Naive thymus-derived CD4-positive, alpha-beta T cell (primary cell): ENCODE measurements at places on chromosomes 7 and 10.

DNA sequence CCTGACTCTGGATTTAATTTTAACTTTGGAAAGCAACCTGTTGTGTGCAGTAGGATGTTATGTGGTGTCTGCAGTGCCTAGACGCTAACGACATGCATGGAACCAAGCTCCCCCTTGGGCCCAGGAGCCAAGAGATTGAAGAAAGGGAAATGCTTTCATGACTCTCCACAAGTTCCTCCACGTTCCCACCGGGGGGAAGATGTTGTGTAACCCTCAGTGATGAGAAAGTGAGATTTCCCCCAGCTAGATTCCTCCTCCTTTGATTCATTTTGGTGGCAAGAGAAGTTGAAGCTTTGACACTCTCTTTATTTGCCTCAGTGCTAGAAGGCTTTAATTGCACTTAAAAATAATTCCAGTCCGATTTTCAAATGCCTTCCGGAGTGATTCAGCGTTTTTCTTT lies 157.9 kb upstream of the INSYN2A start:
- no peak for DNase-seq

DNA sequence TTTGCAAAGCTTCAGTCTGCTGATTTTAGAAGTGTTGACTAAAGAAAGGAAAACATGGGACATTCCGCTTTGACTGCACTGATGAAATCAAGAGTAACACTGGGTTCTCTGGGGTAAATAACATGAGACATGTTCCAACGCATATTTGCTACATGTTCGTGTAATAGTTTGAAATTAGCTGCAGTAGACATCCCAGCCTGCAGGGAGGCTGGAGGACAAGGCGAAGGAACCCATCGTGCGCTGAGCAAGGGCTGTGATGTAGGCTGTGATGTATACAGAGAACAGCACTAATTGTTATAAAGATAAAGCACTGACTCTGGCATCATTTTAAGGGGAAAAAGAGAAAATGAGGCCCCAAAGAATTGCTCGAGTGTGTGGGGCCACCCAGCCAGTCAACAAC lies 40.3 kb downstream of the SFMBT2 start:
- DNase-seq, result no peak

DNA sequence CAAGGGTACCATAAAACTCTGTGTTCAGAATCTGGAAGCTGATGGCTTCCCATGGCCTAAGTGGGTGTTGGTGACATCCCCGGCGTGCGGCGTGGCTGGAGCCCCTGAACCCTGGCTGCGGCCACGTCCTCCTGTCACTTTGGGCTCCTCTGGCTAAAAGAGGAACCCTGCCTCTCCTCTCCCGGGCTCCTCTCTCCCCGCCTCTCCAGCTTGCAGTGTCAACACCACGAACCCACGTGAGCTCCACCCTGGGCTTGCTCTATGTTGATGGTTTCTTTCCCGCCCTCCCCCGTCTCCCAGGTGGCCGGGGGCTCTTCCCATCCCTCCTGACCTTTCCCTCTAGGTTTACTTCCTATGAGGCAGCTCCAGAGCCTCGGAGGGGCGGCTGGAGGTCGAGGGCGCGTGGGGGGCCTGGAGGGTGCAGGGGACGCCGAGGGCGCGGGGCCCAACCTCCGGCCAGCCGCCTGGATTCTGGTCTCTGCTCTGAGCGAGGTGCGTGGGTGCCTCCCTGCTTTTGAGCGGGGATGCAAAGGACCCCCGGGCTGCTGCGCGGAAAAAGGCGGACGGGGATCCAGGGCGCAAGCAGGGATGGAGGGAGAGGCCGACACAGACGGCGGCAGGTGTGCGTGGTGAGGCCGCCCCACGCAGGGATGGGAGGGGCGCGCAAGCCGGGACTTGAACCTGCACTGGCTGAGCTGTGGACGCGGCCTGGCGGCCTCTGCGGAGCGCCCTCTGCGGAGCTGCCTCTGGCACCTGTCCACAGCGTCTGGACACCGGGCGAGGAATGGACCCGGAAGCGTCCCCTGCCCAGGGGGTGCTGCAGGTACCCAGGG lies 115.5 kb upstream of the DIP2C start:
- no peak for DNase-seq

GRCh38 chr10:122299423-122300075 lies 28.5 kb downstream of the BTBD16 start:
- DNase-seq, result no peak

DNA sequence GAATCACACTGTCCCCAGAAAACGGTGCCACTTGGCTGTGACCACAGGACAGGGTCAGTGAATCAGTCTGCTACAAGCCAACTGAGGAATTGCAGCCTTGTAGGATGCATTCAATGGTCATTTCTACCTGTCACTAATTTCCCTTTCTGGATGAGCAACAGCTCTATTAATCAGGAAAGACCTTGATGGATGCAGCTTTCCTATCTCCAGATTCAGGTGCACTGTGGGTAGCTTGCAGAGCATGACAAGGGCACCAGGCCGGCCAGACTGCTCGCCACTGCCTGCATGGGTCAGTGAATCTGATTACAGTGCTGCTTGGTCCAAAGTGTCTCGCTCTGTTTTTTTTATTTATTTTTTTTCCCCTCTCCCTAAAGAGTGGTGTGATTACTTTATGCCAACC lies 506.8 kb upstream of the AUTS2 start:
- DNase-seq, result no peak

DNA sequence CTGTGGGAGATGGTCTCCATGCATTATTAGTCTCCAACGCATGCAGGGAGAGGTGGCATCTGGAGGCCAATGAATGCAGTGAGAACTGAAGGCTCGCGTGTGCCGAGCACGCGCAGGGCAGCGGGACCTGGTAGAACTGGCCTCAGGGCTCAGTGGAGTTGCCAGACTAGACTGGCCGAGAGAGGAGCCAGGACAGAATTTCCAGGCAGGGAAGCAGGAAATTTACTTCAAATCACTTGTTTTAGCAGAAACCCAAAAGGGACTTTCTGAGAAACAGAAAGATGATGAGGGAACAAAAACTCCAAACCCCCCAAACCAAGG lies 311.0 kb upstream of the IMMP2L start:
- no peak for DNase-seq

GRCh38 chr10:117275121-117275520 lies 34.2 kb downstream of the SLC18A2 start:
- no peak for DNase-seq

DNA sequence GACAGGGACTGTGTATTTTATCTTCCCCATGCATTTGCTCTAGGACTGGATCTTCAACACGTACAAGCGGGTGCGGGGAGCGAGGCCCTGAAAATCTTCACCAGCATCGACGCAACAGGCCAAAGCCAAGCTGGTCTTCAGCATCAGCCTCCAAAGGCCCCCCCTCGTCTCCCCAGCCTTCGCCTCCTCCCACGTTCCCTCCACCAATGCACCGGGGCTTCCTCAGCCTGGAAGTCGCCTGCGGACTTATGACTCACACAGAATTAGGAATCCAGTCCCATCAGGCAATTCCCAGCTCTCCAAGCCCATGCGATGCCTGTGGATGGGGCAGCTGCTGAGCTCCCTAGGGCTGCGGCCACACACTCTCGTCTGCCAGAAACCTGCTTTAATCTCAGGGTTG lies 36.3 kb upstream of the RNF32 start:
- no peak for DNase-seq

DNA sequence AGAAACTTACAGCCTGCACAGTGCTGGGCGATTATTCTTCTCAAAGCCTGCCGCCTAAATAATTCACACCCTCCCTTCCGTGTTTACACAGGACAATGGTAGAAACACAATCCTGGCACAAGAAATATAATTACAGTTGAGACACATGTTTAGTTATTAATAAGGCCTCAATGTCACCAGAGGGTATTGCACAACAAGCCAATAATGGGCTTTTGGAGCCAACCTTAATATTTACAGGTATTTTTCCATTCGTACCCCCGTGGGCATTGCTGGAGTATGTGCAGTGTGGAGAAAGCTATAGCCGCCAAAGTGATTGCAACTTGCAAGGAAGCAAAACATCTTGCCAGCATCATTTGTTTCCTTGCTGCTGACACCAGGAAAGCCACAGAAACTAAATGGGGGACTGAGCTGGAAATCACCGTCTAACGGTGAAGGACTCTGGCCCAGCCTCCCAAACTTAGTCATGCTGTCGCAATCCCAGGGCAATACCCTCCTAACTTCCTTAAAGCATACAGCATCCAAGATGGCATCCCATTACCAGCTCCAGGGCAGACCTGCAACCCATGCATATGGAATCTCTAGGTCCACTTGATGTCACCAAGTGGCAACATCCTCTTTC lies 8.6 kb downstream of the CALN1 start:
- no peak for DNase-seq

DNA sequence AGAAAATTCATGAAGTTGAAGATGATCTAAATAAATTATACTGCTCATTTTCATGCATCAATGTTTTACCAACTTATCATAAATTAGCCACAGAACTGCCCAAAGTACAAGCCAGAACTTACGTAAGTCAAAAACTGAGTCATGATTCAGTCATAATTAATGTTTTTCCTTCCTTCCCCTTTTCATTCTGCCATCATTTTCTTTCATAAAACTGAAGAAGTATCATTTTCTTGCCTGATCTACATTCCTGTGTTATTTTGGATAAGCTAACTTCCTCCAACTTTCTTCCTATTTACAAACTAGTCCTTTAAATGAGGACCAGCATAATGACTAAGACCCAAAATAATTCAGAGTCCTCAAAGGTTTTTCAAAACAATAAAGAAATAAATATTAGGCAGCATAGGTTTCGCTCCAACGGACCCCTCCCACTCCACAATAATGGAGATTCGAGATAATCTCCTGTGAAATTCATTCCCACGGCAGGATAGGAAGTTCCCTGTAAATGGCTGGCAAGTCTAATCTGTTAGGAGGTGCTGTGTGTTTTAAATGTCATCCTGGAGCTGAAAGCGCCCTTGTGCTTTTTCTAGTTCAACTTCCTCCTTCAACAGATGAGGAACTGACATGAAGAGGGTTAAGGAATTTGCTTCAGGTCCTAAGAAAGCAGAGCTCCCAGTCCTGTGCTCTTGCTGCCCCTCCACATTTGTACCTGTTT lies 218.9 kb downstream of the DOCK4 start:
- no peak for DNase-seq

DNA sequence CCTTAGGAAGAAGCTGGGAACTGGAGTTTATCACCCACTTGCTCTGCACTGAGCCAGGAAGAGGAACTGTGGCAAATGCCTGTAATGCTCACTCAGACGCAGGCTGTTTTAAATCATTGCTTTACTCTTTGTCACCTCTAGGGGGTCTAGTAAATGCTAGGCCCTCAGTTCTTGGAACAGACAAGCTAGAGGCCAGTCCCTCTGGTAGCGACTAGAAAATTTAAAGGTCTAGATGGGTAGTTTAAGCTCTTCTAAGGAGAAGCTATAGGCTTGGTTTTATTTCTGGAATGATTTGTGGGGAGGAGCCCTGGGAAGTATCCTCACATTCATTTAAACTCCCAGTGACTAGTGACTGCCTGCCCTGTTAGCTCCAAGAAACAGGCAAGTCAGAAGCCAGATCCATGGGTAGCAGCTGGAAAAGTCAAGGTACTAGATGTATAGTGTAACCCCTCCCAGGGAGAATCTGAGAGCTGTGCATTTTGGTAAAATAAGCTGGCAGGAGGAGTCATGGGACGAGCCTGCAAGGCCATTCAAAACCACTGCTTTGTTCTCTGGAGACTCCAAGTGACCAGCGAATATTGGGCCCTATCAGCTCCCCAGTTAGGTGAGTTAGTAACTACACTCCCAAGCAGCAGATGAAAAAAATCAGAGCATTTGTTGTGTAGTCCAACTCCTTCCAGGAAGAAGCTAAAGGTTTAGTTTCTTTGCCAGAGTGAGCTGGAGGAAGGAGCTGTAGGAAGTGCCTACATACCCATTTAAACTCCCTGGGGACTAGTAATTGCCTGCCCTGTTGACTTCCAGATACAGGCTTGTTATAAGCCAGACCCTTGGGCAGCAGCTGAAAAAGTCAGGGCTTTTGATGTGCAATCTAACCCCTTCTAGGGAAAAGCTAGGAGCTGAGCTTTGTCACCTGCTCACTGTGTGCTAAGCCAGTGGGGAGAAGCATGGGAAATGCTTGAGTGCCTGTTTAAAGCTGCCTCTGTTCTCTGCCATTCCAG lies 68.9 kb downstream of the DYNC1I1 start:
- DNase-seq, result no peak

- DNase-seq, result no peak
Measured at GRCh38 chr7:137020351-137020750, 151.9 kb downstream of the CHRM2 start.

DNA sequence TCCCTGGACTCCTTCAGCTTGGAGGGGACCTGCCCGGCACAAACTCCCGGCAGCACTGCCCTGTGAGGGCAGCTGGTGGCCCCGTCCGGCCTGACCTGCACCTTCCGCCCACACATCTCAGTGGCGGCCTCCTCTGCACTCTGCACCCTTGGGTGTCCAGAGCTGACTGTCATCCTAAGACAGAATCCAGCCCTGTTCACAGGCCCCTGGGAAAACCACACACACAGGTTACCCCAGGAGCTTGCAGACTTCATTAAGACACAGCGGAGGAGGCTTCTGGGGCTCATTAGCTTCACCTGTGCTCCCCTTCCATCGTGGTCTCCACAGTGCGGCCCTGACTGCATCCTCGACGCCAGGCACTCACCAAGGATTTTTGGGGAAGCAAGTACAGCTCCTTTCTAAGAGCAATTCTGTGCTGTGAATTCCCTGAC lies 51.5 kb upstream of the SHH start:
- no peak for DNase-seq

DNA sequence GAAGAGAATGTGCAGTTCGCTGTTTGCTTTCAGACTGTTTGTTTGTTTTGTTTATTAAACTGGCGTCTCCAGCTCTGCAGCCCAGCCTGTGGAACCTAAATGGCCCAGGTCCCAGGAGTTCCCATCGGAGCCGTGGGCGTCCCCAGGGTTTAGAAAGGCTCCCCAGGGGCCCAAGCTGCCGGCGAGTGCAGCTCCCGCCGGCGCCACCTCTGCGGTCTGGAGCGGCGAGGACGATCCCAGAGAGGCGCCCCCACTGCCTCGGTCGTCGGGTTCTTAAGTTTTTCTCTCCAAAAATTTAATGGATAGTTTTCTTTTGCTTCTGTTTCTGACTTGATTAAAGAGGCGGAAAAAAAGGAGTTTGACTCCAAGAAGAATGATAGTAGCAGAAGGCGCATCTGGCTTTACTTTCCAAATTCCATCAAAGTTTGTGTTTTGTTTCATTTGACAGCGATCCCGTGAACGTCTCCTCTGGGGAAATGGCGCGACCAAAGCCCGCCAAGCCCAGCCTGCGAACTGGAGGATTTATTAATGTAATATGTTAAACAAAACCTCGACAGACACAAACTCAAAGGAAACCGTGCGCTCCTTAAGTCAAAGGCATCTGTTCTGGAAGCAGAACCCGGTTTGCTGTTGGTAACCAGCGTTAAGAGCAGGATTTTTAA lies 718 bp upstream of the FZD1 start:
- no peak for DNase-seq

GRCh38 chr10:30529373-30529998 lies 95.5 kb downstream of the MAP3K8 start:
- peak; percentile 84 for DNase-seq

DNA sequence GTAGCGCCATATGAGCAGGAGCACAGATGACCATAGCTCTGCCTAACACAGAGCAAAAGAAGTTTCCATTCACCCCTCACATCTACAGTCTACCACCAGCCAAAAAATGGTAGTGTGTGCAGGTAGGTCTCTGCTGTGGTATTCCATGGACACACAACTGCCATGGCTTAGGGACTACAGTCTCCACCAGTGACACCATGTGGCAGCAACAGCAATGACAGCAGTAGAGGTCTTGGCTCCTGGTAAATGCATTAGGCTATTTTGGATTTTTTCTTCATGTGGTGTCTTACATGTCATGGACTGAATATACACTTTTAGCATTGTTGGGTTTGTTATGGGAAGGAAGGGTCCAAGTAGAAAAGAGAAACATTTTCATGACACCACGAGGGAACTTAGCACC lies 70.1 kb upstream of the CABCOCO1 start:
- DNase-seq, result no peak
